Stimulated activated CD4-positive, alpha-beta T cell treated with anti-CD3 and anti-CD28 coated beads, Interleukin-4, amount 100 ng/mL, for 48 hours (primary cell): ENCODE measurements at places on chromosomes 4 and X.

- DNase-seq: no peak
Observed at GRCh38 chr4:159370286-159370685, 267.4 kb downstream of the RAPGEF2 start.

- no peak for DNase-seq
Observed at GRCh38 chr4:47383829-47384427, 79.6 kb downstream of the COMMD8 start.

DNA sequence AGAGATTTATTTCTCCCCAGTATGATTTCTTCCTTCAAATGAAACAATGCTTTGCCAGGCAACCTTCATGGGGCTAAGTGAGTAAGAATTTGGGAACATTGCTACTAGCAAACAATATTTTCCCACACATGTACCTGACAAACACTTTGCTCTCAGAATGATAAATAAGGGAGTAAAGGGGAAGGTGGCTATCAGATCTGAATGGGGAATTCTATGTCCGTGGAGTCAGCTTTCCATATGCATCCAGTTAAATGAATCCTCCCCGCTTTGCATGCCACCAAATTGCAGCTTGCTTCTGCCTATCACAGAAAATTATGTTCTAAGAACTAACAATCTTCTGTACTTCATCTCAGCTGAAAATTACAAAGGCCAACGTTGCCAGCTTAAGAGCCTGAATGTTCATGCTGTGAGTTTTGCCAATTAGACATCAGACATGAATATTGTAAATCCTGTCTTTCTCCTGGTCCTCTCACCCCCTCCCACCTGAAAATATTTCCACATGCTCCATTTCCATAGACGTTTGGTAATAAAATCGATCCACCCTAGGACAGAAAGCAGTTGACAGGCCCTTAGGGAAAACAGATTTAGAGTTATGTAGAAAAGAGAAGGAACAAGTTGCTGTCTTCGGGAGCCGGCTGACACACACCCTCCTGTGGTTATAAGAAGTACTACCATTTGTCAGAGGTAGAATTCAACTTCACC lies 6.3 kb downstream of the MEPE start:
- DNase-seq: no peak

- DNase-seq: no peak
Observed at GRCh38 chr4:167785523-167785922, 306.8 kb upstream of the ANXA10 start.

- no peak for DNase-seq
Observed at GRCh38 chrX:105477351-105477750, 256.9 kb upstream of the TEX13A start.

DNA sequence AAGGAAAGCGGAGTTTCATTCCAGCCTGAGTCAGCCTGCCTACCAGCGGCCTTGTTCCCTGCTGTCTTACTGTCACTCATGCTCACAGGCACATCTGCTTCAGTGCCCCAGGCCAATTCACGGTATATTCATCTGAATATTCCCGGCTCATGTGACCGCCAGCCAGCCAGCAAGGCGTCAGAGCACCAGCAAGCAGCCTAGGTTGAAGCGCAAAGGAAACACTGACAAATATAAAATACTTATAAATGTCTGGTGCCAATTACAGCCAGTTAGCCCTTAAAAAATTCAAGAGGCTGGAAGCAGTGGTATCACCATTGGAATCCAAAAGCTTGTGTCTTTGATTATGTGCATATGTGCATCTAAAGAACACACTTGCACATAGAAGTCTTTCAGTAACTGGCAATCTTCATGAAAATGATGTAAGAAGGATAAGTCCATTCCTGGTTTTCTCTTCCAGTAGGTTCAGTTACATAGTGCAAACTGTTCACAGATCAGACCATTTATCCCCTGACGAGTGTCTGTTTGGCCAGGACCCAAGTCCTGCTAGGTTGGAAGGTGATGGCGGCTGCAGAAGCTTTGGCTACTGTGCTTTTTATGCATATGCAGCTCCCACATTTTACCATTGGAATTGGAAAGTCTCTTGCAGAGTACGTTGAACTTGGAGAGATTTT lies 61.3 kb downstream of the LUZP4 start:
- no peak for DNase-seq

- no peak for DNase-seq
Observed at GRCh38 chr4:1767770-1768366, 25.2 kb upstream of the FGFR3 start.

GRCh38 chr4:81040012-81040659 lies 9.6 kb downstream of the BMP3 start:
- no peak for DNase-seq

- no peak for DNase-seq
Observed at GRCh38 chr4:139743027-139743426, 77.4 kb downstream of the MGST2 start.

DNA sequence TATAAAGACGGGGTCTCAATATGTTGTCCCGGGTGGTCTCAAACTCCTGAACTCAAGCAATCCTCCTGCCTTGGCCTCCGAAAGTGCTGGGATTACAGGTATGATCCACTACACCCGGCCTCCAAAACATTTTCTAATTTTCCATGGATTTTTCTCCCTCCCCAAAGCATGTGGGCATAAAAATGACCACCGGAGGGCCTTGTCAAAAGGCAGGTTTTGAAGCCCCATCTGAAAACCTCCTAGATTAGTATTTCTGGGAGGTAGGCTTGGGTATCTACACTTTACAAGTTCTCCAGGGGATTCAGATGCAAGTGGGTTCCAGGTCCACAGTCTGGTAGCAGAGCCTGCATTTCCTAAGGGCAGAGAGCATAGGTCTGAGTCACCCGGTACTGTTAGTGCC lies 1.4 kb upstream of the GPR173 start:
- no peak for DNase-seq

DNA sequence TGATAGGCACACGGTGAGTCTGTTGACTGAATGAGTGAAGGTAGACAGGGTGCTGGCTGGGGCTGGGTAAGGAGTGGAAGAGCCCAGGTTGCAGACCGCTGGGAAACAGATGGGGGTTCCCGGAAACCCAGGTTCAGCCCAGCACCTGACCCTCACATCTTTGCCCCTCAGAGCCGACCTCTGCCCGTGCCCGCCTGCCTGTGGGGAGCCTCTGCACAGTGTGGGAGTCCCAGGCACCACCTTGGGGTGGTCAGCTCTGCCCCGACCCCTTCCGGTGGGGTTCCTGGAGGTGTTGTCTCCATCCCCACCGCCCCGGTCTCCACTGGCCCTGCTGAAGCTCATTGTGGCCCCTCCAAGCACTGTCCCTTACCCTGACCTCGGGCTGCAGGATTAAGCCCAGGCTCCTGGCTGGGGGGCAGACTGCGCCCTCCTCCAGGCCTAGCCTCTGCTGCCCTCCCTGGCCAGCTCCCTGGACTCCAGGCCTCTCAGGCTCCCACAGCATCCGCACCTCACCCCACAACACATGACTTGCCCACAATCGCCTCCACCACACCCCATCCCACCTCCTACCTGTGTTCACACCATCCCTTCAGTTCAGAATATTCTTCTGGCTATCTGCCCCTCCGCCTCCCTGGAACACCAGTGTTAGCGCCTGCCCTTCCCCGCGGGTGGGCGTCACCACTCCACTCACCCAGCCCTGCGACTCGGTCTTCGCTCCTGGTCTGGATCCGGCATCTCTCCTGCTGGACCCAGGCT lies 21.4 kb downstream of the HMX1 start:
- DNase-seq: no peak

- DNase-seq: no peak
Observed at GRCh38 chr4:16661813-16662212, 236.6 kb downstream of the LDB2 start.

GRCh38 chrX:10140264-10140663 lies 16.5 kb upstream of the CLCN4 start:
- DNase-seq: no peak

GRCh38 chr4:103008875-103009729 lies 10.4 kb downstream of the SLC9B1 start:
- DNase-seq: no peak

DNA sequence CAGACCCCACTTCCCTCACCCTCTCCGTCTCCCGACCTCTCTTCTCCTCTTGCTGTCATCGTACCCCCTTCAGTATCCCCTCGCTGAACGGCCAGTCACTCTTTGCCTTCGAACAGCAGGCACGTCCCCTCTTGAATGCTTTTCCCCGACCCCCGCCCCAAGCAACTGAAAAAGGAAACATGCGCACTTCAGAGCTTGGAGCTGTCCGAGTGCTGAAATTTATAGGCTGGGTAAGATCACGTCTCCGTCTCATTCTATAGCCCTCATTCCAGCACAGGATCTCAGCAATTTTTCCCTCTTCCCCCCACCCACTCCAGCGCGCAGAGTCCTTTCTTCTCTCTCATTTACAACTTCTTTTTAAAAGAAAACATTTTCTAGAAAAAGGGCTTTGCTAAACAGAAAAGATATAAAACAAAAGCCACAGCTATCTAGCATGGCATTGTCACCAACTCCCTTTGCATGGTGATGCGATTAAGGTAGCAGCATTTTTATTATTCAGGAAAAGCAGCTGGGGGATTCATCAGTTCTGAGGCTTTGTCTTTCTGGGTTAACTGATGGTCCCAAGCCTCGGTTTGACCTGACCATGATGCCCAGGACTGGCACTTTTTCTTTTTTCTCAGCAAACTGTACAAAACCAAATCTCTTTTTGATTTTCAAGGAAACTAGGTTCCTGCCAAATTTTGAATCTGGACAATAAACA lies at the start of gene GLRA2:
GLRA2 (plus strand) TSS at position 247 of the 700 bp plus-strand sequence. CDS start 522 bp downstream, outside the sequence.
- peak; percentile 0 for DNase-seq

GRCh38 chr4:6763330-6763851 lies 19.1 kb upstream of the KIAA0232 start:
- no peak for DNase-seq

DNA sequence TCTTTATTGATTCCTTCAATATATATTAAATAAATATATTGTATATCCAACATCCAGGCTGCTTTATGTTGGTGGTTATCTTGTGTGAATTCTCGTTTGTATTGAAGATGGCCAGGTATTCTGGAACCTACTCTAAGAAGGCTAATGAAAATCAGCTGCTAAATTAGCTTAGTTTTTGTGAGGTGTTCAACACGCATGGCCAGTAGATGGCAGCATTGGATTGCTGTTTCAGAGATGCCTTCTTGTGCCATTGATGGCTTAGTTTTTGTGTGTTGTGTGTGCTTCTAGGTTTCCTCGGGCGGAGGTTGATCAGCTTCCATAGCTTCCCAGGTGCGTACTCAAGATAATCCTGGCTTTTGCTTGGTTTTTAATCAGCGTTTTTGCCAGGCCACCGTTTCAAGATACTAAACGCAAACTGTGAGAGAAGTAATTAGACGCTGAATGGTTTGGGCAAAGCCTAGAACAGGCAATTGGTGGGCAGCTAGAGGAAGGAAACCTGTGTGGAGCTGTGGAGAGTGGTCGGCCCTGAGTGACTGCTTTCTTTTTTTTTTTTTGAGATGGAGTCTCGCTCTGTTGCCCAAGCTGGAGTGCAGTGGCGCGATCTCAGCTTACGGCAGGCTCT lies 15.1 kb downstream of the NOCT start:
- peak; percentile 41 for DNase-seq

GRCh38 chr4:10643600-10644425 lies 40.8 kb downstream of the CLNK start:
- DNase-seq: no peak

- DNase-seq: no peak
Observed at GRCh38 chr4:56958111-56958517, 19.3 kb downstream of the NOA1 start.

GRCh38 chrX:46263494-46263893 lies 281.7 kb downstream of the ZNF674 start:
- DNase-seq: no peak

DNA sequence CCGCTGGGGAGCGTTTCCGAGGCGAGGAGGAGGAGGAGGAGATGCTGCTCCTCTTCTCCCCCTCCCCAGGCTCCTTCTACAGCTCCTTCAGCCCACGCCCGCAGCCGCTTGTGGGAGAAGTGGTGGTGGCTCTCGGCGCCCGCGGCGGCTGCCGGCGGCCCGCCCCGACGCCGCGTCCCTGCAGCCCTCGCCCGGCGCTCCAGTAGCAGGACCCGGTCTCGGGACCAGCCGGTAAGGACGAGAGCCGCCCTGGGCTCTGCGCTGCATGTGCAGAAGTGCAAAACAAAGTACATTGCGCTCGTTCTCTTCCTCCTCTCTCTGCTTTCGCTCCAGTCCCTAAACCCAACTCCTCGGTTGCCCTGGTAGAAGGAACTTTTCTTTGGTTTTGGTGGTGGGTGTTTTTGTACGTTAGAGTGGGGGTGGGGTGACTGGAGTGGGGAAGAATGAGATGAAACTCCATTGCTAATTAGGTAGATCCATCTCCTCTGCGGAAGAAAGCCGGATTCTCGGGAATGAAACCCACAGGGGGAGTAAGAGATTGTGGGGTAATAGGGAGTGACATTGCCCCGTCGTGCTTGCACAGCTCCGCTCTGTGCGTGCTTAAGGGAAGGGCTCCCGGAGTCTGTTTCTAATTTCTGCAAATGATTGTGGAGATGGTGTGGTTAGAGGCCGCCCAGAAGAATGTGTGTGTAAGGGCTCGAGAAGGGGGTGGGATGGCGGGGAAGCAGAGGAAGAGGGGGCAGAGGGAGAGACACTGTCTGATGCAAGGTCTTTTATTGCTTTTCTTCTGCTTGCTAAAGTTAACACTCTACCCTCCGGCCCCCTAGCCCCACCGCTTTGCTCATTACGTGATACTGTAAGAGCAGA lies 677 bp downstream of the PTPN13 start:
- DNase-seq: peak; percentile 2

- DNase-seq: no peak
Observed at GRCh38 chrX:42149281-42149680, 225.9 kb upstream of the CASK start.

DNA sequence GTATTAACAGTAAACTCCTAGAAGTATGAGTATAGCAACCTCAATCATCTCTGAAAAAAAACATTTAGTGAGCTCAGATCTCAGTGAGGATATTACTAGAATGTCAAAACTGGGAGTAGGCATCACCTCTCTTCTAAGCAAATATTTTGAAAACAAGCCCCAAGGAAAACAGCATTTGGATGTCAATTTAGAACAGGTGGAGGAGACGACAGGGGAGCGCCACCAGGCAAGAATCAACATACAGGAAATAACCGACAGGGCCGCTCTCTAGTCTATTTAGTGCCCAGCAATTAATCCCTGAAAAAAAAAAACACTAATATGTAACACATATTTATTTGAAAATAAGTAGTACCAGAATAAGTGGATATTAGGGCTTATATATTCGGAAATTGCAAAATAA lies 940.3 kb upstream of the ADGRL3 start:
- DNase-seq: no peak

GRCh38 chr4:176838601-176839433 lies 46.1 kb upstream of the VEGFC start:
- DNase-seq: no peak

GRCh38 chr4:38803833-38804653 lies 548 bp downstream of the TLR1 start:
- no peak for DNase-seq

- DNase-seq: no peak
Observed at GRCh38 chrX:130030826-130031225, 48.4 kb downstream of the BCORL1 start.

- peak; percentile 44 for DNase-seq
Observed at GRCh38 chr4:109945056-109945455, 32.4 kb downstream of the EGF start.

DNA sequence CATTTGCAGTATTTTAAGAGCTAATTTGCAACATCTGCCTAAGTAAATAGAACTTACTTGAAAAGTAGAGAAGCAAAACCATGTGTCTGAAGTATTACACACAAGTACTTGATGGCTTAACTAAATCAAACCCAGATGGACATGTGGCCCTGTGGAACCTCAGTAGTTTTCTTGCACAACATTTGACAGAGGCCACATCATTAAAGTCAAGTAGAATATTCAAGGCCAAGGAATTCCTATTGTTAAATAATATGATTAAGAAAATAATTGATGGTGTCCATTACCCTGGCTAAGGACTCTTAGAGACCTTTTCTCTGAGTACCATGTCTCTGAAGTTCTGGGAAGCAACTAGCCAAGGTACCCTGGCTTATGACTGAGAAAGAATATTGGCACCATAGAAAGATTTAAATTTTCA lies 135.4 kb upstream of the OTUD4 start:
- no peak for DNase-seq
